ENCODE measurements at places on chromosomes 6 and 20.

DNA sequence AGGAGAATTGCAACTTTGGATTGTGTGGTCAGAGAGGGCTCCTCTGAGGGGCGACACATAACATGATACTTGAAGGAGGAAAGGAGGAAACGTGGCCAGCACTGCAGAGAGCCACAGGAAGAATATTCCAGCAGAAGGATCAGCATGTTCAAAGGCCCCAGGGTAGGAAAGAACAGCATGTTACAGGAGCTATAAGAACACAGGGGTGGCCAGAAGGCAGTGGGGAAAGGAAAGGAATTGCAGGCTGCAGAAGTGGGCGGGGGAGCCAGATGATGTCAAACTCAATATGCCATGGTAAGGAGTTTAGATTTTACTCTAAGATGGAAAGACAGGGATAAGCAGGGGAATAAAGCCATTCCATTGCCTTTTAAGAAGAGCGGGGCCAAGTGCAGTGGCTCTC lies 30.7 kb downstream of the MGME1 start:
- H3K4me1 ChIP-seq, result peaks cover 5% of the 10 kb centered on the region
- no peaks in the 10 kb centered on the region for H3K27me3 ChIP-seq
- no peak overlapping the region for H3K4me3 ChIP-seq
- H3K36me3 ChIP-seq, result no peaks in the 10 kb centered on the region
- H3K27ac ChIP-seq, result no peak overlapping the region

DNA sequence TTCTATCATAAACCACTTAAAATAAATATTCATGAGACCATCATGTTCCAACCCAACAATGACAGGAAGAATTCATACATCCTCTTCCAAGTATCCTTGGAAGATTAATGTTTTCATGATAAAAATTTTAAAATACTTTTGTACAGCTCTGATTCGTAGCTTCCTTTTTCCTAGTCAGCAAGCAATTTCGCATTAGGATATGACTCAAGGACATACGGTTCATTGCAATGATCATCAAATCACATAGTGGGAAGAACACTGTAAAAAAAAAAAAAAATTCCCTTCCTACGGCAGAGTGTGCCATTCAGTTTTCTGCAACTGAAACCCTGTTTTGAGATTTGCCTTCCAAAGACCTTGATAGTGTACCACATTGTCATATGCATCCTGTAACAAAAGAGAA lies 35.3 kb upstream of the GFOD1 start:
- no peaks in the 10 kb centered on the region for H3K4me1 ChIP-seq
- no peak overlapping the region for H3K4me3 ChIP-seq
- H3K36me3 ChIP-seq, result no peaks in the 10 kb centered on the region
- H3K27ac ChIP-seq, result no peak overlapping the region
- no peak for DNase-seq

DNA sequence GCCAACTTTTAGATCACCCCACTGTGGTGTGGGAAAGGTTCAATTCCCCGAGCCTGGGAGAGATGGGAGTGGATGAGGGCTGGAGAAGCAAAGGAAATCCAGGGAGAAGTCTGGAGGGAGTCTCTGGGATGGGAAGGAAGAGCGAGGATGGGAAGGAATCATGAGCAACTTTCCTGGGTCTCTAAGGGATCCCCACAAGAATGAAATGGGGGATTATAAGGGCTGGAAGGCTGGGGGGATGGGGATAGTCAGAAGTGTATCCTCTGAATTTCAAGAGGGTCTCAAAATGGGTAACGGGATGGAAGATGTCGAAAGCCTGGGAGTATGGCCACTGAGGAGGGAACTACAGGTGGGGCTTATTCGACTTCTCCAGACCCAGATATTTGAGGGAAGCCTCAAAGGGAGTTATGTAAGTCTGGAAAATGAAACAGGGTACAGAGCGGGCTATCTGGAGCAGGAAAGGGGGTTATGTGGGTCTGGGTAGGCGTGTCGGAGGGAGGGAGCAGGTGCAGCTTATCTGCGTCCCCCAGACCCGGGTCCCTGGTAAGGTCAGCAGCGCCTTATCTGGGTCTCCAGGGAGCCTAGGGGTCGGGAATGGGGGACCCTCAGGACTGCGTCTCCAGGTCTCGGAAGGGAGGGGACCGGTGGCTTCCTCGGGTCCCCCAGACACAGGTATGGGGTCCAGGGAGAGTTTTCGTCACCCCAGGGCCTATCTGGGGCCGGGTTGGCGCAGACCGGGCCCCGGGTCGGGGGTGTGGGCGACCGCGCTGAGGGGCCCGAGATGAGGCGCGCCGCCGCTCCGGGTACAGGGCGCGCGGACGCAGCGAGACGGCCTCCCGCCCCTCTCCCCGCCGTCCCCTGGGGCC lies 550 bp downstream of the PLAGL2 start:
- no peaks in the 10 kb centered on the region for H3K27me3 ChIP-seq
- H3K27ac ChIP-seq, result peak overlapping the region; percentile 98
- peaks cover 16% of the 10 kb centered on the region for H3K36me3 ChIP-seq
- no peak for DNase-seq
- peak overlapping the region; percentile 96 for H3K4me3 ChIP-seq

DNA sequence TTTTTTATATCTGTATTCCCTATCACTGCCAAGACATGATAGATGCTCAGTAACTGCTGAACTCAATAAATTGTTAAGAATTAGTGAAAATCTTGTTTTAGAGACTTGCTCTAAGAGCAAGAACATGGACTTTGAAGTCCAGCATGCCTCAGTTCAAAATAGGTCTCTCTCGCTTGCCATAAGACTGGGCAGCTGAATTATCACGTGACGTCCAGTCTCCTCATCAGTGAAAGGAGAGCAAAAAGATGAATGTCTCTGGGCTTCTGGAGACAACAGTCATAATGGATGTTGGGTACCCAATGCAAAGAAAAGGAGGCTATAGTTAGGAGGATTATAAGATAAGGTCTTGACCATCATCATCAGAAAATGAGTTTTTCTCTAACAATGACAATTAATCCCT lies 82.1 kb downstream of the IYD start:
- no peak overlapping the region for H3K4me3 ChIP-seq
- peaks cover 10% of the 10 kb centered on the region for H3K27me3 ChIP-seq
- H3K4me1 ChIP-seq, result no peaks in the 10 kb centered on the region
- H3K36me3 ChIP-seq, result no peaks in the 10 kb centered on the region

DNA sequence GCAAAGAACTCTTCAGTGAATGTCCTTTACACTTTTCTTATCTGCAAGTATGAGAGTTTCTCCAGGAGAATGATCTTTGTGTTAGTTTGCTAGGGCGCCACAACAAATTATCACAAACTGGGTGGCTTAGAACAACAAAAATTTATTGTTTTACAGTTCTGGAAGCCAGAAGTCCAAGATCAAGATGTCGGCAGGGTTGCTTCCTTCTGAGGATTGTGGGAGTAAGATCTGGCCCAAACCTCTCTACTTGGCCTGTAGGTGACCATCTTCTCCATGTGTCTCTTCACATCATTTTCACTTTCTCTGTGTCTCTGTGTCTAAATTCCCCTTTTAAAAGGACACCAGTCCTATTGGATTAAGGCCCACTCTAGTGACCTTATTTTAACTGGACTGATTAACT lies 103.0 kb downstream of the ADTRP start:
- H3K4me3 ChIP-seq, result no peak overlapping the region
- H3K27ac ChIP-seq, result no peak overlapping the region
- H3K36me3 ChIP-seq, result no peaks in the 10 kb centered on the region
- H3K4me1 ChIP-seq, result no peaks in the 10 kb centered on the region

- H3K4me1 ChIP-seq, result no peaks in the 10 kb centered on the region
- no peak overlapping the region for H3K4me3 ChIP-seq
- no peak overlapping the region for H3K27ac ChIP-seq
- no peaks in the 10 kb centered on the region for H3K36me3 ChIP-seq
- no peak for DNase-seq
Measured at GRCh38 chr6:17293395-17293794, 12.2 kb downstream of the RBM24 start.

GRCh38 chr6:168934660-168935627 lies 318.7 kb downstream of the THBS2 start:
- no peaks in the 10 kb centered on the region for H3K36me3 ChIP-seq
- no peak for DNase-seq
- no peak overlapping the region for H3K27ac ChIP-seq
- H3K4me1 ChIP-seq, result no peaks in the 10 kb centered on the region
- H3K27me3 ChIP-seq, result peaks cover 37% of the 10 kb centered on the region
